GM23338 (cell line): ENCODE measurements at places on chromosomes 3 and 15.

- no peak overlapping the region for H3K4me3 ChIP-seq
- no peak overlapping the region for H3K27ac ChIP-seq
- no peaks in the 10 kb centered on the region for H3K36me3 ChIP-seq
- H3K4me1 ChIP-seq: peaks cover 7% of the 10 kb centered on the region; the same call in 1 of the 2 replicates
Measured at GRCh38 chr3:115500795-115501194, 122.5 kb upstream of the GAP43 start.

DNA sequence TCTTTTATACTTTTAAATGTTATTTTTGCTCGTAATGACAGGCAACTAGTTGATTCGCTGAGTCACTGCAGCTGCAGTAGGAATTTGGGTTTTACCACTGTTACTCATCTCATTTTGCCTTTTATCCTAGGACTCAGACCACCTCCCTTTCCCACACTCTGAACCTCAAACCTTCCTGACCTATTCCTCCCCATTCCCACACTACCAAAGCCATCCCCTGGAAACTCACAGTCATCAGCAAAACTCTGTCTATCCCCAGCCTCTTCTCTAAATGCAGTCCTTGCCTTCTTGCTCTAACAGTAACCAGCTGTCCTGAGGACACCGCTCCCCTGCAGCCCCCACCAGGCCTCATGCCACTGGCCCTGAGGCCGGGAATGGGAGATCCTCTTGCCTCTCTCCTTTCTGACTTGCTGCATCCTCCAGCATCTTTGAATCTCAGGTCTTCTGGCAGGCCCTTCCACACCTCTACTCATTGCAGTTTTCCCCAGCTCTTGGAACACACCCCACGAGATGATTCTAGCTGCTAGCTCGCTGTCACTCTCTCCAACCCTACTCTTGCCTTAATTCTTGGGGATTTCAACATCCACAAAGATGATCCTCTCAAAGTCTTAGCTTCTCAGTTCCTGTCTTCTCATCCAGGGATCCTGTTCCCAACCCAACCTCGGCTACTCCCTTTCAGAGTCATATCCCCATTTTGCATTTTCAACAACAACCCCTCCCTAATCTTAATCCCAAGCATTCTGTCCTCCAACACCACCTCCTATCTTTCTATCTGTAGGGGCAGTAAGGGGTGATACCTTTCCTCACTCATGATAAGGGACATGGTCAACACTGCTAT, 55.9 kb upstream of the C3orf80 start:
- no peak for DNase-seq
- H3K27ac ChIP-seq: no peak overlapping the region
- H3K4me1 ChIP-seq: peaks cover 6% of the 10 kb centered on the region; the same call in 1 of the 2 replicates
- H3K27me3 ChIP-seq: no peaks in the 10 kb centered on the region
- H3K4me3 ChIP-seq: no peak overlapping the region

- no peaks in the 10 kb centered on the region for H3K36me3 ChIP-seq
- H3K4me3 ChIP-seq: no peak overlapping the region
- DNase-seq: no peak
- no peaks in the 10 kb centered on the region for H3K27me3 ChIP-seq
- H3K4me1 ChIP-seq: no peaks in the 10 kb centered on the region
Measured at GRCh38 chr15:98070137-98070536, 109.6 kb downstream of the ARRDC4 start.

DNA sequence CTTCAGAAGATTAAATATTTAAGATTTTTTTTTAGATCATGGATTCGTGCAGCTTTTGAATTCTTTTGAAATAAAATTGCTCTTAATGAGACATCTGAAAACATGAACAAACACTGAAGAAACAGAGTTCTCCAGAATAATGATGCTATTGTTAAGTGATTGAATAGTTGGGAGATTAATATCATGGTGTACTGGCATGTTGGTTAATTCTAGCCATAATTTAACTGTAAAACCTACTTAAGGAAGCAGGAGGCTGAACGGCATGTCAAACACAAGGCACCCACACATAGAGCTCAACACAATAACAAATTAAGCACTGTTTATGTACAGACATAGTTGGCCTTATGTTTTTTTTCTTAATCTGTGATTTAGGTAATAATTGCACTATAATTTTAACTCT, 185.6 kb downstream of the RBMS3 start:
- H3K27me3 ChIP-seq: no peaks in the 10 kb centered on the region
- no peak overlapping the region for H3K27ac ChIP-seq
- no peak for DNase-seq
- H3K36me3 ChIP-seq: no peaks in the 10 kb centered on the region
- H3K4me1 ChIP-seq: peaks cover 21% of the 10 kb centered on the region

- H3K4me3 ChIP-seq: no peak overlapping the region
- no peak for DNase-seq
- H3K27ac ChIP-seq: no peak overlapping the region
Measured at GRCh38 chr3:38115645-38116427, 21.1 kb downstream of the ACAA1 start.

GRCh38 chr15:100948430-100948762, 29.2 kb downstream of the LRRK1 start:
- no peak overlapping the region for H3K4me3 ChIP-seq
- H3K27ac ChIP-seq: no peak overlapping the region
- no peak for DNase-seq
- no peaks in the 10 kb centered on the region for H3K27me3 ChIP-seq
- no peaks in the 10 kb centered on the region for H3K36me3 ChIP-seq

DNA sequence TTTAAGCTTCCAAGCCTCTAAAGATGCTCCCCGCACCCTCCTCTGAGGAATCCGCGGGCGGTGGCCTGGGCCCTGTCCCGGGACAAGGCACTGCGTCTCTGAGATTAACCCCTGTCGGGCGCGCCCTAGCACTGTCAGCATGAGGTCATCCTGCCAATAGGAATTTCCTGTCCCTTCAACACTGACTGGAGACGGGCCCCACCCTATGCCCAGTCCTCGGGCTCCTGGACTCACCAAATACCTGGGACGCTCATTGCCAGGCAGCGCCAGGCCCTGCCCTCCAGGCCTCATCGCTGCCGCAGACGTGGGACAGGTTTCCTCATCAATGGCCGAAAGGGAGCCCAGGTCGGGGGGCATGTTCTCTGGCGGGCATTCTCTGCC, 67.6 kb upstream of the SH3GL3 start:
- peaks cover 21% of the 10 kb centered on the region; the same call in 1 of the 2 replicates for H3K4me1 ChIP-seq
- H3K27me3 ChIP-seq: peaks cover 34% of the 10 kb centered on the region
- H3K36me3 ChIP-seq: no peaks in the 10 kb centered on the region
- DNase-seq: peak; percentile 59
- H3K27ac ChIP-seq: no peak overlapping the region
- peak overlapping the region; percentile 67 for H3K4me3 ChIP-seq

DNA sequence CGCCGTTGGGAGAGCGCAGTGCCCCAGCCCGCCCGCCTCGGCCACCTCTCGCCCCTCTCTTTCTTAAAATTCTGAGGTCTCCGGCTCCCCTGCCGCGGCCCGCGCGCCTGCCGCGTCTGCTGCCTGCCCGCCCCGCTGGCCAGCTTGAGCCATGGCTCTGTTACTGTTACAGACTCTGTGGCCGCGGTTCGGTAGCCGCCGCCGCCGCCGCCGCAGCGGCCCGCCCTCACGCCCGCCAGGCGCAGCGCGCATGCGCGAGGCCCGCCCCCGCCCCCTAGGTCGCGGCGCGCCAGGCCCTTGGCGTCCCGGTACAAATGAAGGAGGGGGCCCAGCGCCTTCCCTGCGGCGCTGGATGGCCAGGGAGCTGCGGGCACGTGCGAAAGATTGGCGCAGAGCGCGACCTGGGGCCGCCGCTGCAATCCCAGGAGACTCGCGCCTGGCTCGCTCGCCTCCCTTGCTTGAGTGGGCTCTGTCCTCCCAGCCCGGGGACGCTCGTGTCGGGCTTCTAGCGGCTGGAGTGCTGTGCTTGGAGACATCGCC, at the start of gene ONECUT1:
Gene ONECUT1 (minus strand): TSS at position 168 of the 540 bp plus-strand sequence. CDS start 452 bp downstream, outside the sequence.
- H3K27ac ChIP-seq: no peak within 1 kb of the TSS
- H3K4me1 ChIP-seq: peaks cover 74% of the 10 kb centered on the region
- H3K27me3 ChIP-seq: peaks cover 99% of the 10 kb centered on the region
- no peaks in the 10 kb centered on the region for H3K36me3 ChIP-seq

DNA sequence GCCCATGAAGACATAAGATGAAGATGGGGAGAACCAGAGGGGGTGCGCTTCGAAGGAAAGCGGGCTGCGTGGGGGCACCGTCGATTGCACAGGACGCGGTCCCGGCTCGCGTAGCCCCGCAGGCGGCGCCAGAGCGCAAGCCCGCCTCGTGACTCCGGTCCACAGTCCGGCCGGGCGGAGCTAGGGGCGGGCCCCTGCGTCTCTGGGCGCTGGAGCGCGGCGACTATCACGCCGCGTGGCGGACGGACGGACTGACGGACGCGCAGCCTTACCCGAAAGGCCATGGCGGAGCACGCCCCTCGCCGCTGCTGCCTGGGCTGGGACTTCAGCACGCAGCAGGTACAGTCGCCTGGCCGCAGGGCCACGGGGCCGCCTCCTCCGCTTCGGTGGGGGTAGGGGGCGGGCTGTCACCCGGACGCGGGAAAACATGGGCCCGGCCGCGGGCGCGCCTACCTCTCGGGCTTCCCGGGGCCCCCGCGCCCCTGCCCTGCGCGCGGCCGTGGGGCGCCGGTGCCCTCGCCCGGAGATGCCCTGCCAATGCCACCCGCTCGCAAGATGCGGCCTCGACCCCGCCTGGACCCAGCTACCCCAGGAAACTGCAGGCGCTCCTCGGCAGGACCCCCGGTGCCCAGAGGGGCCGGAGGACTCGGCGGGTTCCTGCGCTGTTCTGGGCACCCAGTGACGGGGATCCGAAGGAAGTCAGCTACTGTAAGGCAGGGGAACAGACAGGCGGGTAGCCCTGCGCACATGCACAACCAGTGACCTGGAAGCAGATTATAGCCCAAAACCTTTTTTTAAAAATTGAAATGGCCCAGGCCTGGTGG, at the start of gene XYLB:
Gene XYLB (plus strand): TSS at position 199 of the 824 bp plus-strand sequence. CDS start 84 bp downstream, at position 283.
- H3K36me3 ChIP-seq: no peaks in the 10 kb centered on the region
- H3K4me3 ChIP-seq: peak within 1 kb of the TSS; percentile 77
- peak; percentile 87 for DNase-seq
- no peaks in the 10 kb centered on the region; the same call in 1 of the 2 replicates for H3K4me1 ChIP-seq
- H3K27me3 ChIP-seq: peaks cover 14% of the 10 kb centered on the region

GRCh38 chr15:47196048-47196447, 521.3 kb upstream of the SEMA6D start:
- H3K27ac ChIP-seq: no peak overlapping the region
- no peaks in the 10 kb centered on the region for H3K36me3 ChIP-seq
- peaks cover 13% of the 10 kb centered on the region for H3K27me3 ChIP-seq
- H3K4me3 ChIP-seq: peak overlapping the region; percentile 29

DNA sequence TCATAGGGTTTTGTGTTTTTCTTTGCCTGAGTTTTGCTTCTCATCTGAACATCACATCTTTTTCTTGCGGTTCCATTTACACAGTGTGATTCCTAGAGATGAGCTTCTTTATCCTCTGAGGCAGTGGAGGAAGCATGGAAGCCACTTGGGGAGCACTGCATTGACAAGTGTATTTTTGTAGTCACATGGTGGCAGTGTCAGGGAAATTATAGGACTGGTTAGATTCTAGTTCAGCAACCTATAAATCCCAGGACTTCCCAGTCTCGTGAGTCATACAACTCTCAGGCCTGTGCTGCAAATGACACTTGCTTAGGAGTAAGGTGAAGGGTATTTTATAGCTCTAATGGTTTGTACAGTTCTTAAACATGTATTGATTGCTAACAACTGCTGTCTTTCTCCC, 58.4 kb downstream of the RBM6 start:
- no peaks in the 10 kb centered on the region for H3K36me3 ChIP-seq
- H3K27me3 ChIP-seq: no peaks in the 10 kb centered on the region
- no peak overlapping the region for H3K4me3 ChIP-seq
- DNase-seq: no peak
- H3K4me1 ChIP-seq: peaks cover 8% of the 10 kb centered on the region
- H3K27ac ChIP-seq: no peak overlapping the region

- H3K36me3 ChIP-seq: peaks cover 3% of the 10 kb centered on the region; the same call in 1 of the 2 replicates
- H3K4me3 ChIP-seq: peak overlapping the region; percentile 90
- no peak overlapping the region for H3K27ac ChIP-seq
- DNase-seq: peak; percentile 58
- no peaks in the 10 kb centered on the region for H3K27me3 ChIP-seq
Measured at GRCh38 chr3:101725194-101725889, 928 bp downstream of the CEP97 start.

DNA sequence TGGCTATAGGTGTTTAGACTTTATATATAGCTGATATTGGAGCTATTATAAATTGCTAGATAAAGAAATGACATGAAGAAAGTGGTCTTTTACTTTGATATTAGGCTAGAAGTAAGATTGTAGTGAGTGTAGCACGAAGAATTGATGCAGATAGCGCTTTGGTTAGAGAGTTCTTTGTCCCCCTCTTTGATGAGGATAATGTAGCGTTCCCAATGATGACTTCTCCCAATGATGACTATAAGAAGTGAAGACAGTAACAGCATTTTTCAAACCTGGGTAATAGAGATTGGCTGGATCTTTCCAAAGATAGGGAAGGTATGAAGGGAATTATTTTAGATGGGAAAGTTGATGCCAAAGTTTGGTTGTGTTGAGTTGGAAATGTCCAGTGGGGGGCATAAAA, 4.3 kb downstream of the MINDY2 start:
- H3K4me1 ChIP-seq: peaks cover 29% of the 10 kb centered on the region
- H3K27ac ChIP-seq: no peak overlapping the region
- no peak overlapping the region for H3K4me3 ChIP-seq

- H3K4me1 ChIP-seq: no peaks in the 10 kb centered on the region
- no peaks in the 10 kb centered on the region for H3K27me3 ChIP-seq
- no peak overlapping the region for H3K27ac ChIP-seq
- H3K36me3 ChIP-seq: no peaks in the 10 kb centered on the region
- H3K4me3 ChIP-seq: no peak overlapping the region
Measured at GRCh38 chr3:175445741-175446140, 586.6 kb downstream of the NAALADL2 start.

DNA sequence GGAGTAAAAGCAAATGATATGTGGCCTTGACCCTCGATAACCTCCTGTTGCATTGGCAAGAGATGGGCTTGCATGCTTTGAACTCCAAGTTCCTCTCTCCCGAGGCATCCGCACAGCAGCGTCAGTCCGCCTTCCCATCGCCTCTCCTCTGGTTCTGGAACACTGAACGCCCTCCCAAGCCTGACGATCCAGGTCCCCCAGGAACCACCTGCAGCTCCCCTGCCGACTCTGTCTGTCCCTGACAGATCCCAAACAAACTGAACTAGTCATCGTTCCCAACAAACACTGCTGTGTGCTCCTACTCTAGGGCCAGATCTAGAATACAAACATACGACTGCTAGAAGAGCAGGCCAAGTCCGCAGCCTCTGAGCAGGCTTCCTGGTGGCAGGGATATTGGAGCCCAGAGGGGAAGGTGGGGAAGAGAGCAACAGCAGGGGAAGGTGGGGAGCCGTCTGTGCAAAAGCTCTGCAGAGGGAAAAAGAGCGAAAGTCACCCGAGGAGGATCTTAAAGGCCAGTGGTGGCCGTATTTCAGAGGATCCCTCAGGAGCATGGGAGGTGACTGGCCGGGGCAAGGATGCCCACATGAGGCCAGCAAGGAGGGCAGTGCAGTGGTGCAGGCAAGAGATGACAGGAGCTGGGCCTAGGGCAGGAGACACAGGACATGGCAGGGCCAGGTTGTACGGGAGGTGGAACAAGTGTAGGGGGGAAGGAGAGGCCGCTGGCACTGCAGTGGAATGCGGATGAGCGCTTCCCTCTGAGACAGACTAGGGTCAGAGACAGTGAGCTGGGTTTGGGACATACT, 50.8 kb downstream of the PCSK6 start:
- no peaks in the 10 kb centered on the region for H3K27me3 ChIP-seq
- H3K4me1 ChIP-seq: no peaks in the 10 kb centered on the region; the same call in 1 of the 2 replicates
- no peak for DNase-seq
- H3K36me3 ChIP-seq: no peaks in the 10 kb centered on the region
- H3K4me3 ChIP-seq: no peak overlapping the region

GRCh38 chr3:113847664-113848461, 9.3 kb downstream of the GRAMD1C start:
- no peaks in the 10 kb centered on the region for H3K36me3 ChIP-seq
- H3K4me3 ChIP-seq: no peak overlapping the region
- no peaks in the 10 kb centered on the region for H3K27me3 ChIP-seq
- no peak overlapping the region for H3K27ac ChIP-seq

- H3K4me3 ChIP-seq: no peak overlapping the region
- no peaks in the 10 kb centered on the region for H3K36me3 ChIP-seq
- no peaks in the 10 kb centered on the region for H3K4me1 ChIP-seq
- DNase-seq: peak; percentile 62
- no peak overlapping the region for H3K27ac ChIP-seq
- H3K27me3 ChIP-seq: no peaks in the 10 kb centered on the region
Measured at GRCh38 chr3:61360297-61360965, 109.2 kb upstream of the FHIT start.
